ENCODE measurements at places on chromosomes 7 and 10.

- peak; percentile 46 for DNase-seq
Observed at GRCh38 chr10:44706745-44707144, 204.4 kb upstream of the TMEM72 start.

GRCh38 chr10:28970231-28970630, 292.9 kb downstream of the BAMBI start:
- no peak for DNase-seq

DNA sequence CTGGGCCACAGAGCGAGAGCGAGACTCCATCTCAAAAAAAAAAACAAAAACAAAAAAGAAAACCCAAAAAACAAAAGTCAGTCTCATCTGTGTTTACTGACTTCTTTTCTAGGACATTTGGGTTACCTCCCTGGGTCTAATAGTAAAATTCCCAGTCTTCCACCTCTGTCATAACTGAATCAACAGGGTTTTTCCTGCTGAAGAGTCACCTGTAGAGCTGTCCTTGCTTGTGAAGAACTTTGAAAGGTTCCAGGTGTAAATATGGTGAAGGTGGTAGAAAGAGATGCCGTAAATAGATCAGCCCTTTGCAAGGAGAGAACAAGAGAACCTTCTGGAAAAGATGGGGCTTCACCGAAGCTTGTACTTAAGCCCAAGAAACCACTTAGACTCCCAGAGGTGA, 112.7 kb upstream of the BTBD16 start:
- no peak for DNase-seq

DNA sequence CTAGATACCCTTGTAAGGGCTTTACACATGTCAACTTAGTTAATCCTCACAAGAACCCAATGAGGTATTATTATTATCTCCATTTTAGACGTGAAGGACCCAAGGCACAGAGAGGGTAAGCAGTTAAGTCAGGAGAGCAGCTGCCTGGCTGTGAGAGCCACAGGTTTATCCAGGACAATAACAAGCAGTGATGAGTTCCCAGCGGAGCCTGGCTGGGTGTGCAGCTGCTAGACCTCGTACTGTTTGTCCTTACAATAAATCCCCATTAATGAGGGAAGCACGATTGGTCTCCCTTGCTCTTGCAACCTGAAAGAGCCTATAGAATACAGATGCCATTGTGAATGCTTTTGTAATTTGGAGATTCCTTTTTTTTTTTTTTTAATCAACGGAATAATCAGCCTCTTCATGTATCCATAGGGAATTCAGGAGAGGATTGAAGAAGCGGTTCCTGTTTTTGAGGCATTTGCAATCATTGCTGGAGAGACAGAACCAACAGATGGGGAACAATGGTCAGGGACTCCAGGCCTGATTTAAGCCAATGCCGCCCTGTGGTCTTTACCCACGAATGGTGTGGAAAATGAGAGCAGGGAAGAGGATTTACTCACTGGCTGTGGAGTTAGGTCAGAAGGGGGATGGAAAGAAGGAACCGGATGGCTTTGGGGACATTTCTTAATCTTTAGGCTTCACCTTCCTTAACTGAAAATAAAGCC, 12.3 kb upstream of the ASB4 start:
- no peak for DNase-seq

DNA sequence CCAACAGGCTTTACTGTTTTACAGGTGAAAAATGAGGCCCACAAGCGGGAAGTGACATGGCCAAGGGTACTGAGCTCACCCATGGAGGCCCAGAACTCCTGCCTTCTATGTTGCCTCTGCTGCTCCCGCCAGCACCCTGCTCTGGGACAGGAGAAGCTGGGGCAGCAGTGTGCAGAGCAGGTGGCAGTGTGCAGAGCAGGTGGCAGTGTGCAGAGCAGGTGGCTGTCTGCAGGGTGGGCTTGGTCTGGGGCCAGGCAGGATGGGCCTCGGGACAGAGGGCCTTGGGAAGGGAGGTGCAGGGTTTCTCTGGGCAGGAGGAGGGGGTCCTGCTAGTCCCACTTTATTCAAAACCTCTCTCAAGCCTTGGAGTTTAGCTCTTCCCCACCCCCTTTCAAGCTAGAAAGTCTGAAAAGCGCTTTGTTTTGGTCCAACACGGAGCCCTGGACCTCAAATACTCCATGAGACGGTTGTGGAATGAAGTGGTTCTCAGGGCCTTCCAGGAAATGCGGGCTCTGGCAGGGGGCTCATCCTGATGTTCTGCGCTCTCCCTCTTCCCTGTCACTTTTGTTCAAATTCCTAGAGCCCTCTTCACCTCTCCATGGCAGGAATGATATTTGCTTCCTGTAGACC, 26.8 kb downstream of the TSPAN15 start:
- no peak for DNase-seq

Measured in HTR-8/SVneo (cell line).